LoVo (cell line): ENCODE measurements at places on chromosomes 11 and 22.

- no peak for DNase-seq
These were observed 71.3 kb upstream of the TCF20 start for GRCh38 chr22:42341779-42342178.

GRCh38 chr11:112281726-112282125 is 21.1 kb upstream of the PLET1 start:
- DNase-seq, result no peak

GRCh38 chr11:130873761-130874160 is 42.5 kb downstream of the SNX19 start:
- DNase-seq, result no peak

DNA sequence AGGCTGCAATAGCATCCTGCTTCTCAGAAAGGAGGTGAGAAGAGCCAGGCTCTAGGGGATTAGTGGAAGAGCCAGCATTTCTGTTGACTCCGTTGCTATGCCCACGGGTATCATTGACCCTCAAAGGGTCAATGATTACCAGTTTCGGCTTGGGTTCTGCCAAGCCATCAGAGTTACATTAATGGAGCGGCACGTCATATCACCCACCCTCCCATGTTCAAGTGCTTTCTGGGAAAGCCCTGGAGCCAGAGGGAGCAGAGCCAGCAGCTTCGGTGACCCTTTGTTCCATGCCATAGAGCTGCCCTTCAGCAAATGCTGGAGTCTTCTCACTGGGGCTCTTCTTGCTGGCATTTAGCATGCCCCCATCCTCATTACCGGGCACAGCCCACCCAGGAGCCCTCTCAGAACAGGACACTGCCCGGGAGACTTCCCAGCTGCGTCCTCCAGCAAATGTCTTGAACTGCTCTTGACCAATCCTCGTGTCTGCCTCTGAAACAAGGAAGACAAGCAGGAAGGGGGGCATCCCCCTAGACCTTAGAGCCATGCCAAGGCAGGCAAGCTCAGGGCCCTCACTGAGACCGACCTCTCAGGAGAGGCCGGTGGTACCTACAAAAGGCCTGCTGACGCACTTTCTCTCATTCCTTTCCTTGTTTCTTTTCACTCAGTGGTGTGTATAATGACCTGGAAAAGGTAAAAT is 14.6 kb downstream of the KCNJ1 start:
- DNase-seq, result no peak

DNA sequence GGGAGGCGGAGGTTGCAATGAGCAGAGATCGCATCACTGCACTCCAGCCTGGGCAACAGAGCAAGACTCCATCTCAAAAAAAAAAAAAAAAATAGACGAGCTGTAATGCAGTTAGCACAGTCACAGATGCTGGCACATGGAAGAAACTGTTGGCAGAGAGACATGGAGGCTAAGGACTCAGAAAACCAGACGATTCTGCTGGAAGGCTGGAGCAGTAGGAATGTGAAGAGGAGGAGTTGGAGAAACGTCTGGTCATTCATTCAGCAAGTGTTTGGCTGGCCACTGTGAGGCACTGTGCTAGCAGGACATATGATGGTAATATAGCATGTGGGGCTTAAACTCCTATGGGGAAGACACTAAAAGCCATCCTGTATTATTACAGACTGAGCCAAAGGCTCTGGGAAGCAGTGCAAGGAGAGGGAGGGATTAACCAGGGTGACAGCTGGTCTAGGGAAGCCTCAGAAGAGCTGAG is 5.0 kb downstream of the UQCR10 start:
- DNase-seq, result no peak

DNA sequence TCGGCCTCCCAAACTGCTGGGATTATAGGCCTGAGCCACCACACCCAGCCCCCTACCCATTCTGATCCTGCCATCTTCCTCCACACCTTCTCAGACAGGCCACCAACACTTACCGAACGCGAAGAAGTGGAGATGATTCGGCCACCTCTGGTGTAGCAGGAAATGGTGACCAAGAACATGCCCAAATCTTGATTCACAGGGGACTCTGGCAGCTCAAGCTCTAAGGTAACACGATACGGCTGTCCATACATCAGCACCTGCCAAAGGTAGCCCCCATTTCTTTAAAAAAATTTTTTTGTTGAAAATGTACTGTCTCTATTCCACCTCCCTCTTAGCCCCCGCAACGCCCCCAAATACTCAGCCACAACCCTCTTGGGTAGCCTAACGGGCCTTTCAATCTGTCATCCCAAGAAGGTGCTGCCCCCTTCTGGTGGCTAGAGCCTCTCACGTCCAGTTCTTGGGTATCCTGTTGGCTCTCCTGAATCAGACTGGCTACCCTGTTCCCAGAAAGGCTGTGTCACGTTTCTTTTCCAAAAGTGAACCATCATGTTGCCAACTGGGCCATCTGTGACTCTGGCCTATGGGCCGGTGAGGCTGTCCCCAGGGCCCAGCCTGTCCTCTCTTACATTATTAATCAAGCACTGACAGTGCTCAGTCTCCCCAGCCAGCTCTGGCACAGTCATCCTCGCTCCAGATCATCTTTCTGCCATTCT is 5.3 kb upstream of the LRRN4CL start:
- DNase-seq, result peak; percentile 55

- DNase-seq, result no peak
These were observed 9.6 kb downstream of the GNAZ start for GRCh38 chr22:23079814-23080521.
